ENCODE measurements at places on chromosomes 5 and 9. TPM values are rescaled to one million over a fixed set of nuclear protein-coding genes. Genes with fewer than 3 reads are reported as not detected.

Gene PAEP
- total RNA-seq: not detected

Gene HAVCR1
- not detected for total RNA-seq

Gene IL4
- total RNA-seq: 2.0 TPM

Gene SLC30A5
- 70.9 TPM for total RNA-seq
